Neural progenitor cell (in vitro differentiated cells): ENCODE measurements at places on chromosomes 4 and X.

GRCh38 chr4:134727696-134728095, 526.1 kb upstream of the PABPC4L start:
- H3K36me3 ChIP-seq: no peaks in the 10 kb centered on the region
- DNase-seq: peak; percentile 51
- H3K27me3 ChIP-seq: no peaks in the 10 kb centered on the region
- H3K4me3 ChIP-seq: no peak overlapping the region
- H3K27ac ChIP-seq: peak overlapping the region; percentile 59
- H3K4me1 ChIP-seq: peaks cover 24% of the 10 kb centered on the region

GRCh38 chr4:113919145-113919544, 60.3 kb downstream of the ARSJ start:
- no peaks in the 10 kb centered on the region for H3K4me1 ChIP-seq
- no peaks in the 10 kb centered on the region for H3K27me3 ChIP-seq
- no peak for DNase-seq
- no peak overlapping the region for H3K4me3 ChIP-seq
- H3K36me3 ChIP-seq: no peaks in the 10 kb centered on the region

DNA sequence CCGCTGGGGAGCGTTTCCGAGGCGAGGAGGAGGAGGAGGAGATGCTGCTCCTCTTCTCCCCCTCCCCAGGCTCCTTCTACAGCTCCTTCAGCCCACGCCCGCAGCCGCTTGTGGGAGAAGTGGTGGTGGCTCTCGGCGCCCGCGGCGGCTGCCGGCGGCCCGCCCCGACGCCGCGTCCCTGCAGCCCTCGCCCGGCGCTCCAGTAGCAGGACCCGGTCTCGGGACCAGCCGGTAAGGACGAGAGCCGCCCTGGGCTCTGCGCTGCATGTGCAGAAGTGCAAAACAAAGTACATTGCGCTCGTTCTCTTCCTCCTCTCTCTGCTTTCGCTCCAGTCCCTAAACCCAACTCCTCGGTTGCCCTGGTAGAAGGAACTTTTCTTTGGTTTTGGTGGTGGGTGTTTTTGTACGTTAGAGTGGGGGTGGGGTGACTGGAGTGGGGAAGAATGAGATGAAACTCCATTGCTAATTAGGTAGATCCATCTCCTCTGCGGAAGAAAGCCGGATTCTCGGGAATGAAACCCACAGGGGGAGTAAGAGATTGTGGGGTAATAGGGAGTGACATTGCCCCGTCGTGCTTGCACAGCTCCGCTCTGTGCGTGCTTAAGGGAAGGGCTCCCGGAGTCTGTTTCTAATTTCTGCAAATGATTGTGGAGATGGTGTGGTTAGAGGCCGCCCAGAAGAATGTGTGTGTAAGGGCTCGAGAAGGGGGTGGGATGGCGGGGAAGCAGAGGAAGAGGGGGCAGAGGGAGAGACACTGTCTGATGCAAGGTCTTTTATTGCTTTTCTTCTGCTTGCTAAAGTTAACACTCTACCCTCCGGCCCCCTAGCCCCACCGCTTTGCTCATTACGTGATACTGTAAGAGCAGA, 677 bp downstream of the PTPN13 start:
- peak overlapping the region; percentile 91 for H3K4me3 ChIP-seq
- H3K4me1 ChIP-seq: peaks cover 39% of the 10 kb centered on the region
- H3K36me3 ChIP-seq: no peaks in the 10 kb centered on the region
- DNase-seq: peak; percentile 78
- no peaks in the 10 kb centered on the region for H3K27me3 ChIP-seq

DNA sequence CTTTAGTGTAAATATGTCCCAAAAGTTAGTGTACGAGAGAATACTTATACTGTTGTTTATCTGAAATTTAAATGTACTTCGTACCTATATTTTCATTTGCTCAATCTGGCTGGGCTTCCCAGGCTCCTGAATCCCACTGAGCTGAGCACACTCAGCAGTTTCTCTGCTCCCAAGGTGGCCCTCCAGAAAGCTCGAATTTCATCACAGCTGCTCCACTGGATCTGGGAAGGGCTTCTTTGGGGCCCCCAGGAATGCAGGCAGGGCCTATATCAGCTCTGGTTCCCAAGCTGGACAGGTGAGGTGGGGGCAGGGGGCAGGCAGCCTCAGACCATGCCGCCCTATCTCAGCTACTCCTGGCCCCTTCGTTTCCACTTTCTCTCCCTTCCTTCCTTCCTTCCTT, 1.5 kb upstream of the FATE1 start:
- no peak overlapping the region for H3K4me3 ChIP-seq
- no peak for DNase-seq
- H3K27me3 ChIP-seq: no peaks in the 10 kb centered on the region
- no peak overlapping the region for H3K27ac ChIP-seq
- no peaks in the 10 kb centered on the region for H3K4me1 ChIP-seq

DNA sequence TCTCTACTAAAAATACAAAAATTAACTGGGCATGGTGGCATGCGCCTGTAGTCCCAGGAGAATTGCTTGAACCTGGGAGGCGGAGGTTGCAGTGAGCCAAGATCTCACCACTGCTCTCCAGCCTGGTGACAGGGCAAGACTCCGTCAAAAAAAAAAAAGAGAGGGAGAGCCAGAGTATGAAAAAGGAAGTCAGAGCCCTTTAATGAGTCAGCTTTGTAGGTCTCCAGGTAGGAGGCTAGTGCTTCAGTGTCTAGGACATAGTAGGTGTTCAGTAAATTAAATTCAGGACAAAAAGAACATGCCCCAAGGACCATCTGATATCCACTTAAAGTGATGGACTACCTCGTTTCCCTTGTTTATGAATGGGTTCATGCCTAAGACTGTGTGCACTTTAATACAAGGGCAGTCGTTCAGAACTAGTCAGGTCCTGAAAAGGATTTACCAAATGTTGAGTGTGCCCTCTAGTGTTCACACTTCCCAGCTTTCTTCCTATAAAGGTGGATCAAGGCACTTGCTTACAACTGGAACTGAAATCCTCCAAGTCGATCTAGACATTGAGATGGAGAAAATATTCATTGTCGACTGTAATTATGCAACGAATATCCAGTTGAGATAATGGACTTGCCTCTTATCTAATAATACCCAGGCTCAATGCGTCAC, 29.0 kb downstream of the F9 start:
- no peaks in the 10 kb centered on the region for H3K36me3 ChIP-seq
- no peaks in the 10 kb centered on the region for H3K4me1 ChIP-seq
- peak; percentile 75 for DNase-seq
- H3K4me3 ChIP-seq: no peak overlapping the region
- H3K27ac ChIP-seq: no peak overlapping the region
- H3K27me3 ChIP-seq: no peaks in the 10 kb centered on the region

DNA sequence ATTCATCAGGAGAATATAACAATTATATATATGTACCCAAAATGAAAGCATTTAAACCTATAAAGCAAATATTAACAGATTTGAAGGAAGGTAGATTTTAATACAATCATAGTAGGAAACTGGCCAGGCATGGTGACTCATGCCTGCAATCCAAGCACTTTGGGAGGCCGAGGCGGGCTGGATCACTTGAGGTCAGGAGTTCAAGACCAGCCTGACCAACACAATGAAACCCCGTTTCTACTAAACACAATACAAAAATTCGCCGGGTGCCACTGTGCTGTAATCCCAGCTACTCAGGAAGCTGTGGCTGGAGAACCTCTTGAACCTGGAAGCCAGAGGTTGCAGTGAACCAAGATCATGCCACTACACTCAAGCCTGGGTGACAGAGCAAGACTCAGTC, 118.3 kb downstream of the KCNIP4 start:
- no peaks in the 10 kb centered on the region for H3K27me3 ChIP-seq
- H3K27ac ChIP-seq: no peak overlapping the region
- no peaks in the 10 kb centered on the region for H3K36me3 ChIP-seq
- no peaks in the 10 kb centered on the region for H3K4me1 ChIP-seq

DNA sequence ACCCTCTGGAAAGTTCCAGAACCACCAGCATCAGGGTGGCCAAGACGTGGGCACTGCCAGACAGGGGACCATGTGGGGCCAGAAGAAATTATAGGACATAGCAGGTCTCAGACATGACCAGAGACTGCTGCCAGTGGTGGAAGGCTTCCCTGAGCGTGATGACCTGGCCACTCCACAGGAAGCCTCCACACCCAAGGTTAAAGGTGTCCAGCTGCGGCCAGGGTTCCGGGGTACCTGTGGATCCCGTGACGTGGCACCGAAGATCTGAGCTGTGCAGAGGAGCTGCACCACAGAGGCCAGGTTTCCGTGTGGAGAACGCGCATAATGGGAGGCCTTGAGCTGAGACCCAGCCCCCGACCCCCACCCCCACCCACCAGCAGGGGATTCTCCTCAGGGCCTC, 16.4 kb upstream of the CTBP1 start:
- no peaks in the 10 kb centered on the region for H3K4me1 ChIP-seq
- H3K27me3 ChIP-seq: no peaks in the 10 kb centered on the region
- H3K36me3 ChIP-seq: no peaks in the 10 kb centered on the region
- H3K4me3 ChIP-seq: no peak overlapping the region

DNA sequence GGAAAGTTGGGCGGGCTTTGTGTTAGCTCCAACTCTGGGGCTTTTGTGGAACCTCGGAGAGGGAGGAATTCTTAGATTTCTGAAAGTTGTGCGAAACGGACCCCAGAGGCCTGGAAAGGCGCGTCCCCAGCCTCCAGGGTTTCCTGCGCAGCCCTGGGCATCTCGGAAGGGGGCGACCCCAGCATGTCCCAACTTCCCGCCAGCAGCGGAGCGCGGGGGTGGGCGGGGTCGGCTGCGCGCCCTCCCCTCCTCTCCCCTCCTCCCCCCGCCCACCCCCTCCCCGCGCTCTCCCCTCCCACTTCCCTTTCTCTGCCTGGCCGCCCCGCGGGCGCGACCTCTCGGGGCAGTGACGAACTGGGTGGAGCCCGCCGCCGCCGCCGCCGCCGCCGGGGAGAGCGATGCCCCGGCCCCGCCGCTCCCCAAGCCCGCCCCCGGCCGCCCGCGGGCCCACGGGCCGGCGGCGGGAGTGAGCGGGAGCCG, 16.8 kb downstream of the PTTG2 start:
- no peaks in the 10 kb centered on the region for H3K36me3 ChIP-seq
- peak overlapping the region; percentile 73 for H3K4me3 ChIP-seq
- H3K27ac ChIP-seq: peak overlapping the region; percentile 95
- peak; percentile 94 for DNase-seq
- H3K27me3 ChIP-seq: no peaks in the 10 kb centered on the region

DNA sequence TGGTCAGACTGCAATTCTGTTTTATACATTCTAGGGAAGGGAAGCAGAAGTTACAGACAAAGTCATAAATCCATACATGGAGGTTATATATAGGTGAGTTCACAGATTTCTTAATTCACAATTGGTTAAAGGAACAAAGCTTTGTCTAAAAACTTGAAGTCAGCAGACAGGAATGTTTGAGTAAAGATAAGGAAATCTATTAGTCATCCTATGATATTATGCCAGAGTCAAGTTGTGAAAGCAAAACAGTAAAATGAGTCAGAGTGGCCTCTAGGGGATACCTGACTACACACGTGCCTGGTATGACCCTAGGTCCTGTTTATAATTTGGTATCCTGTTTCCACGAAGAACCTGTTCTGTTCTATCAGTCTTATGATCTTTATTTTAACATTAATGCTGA, 31.5 kb downstream of the ACTRT1 start:
- H3K4me1 ChIP-seq: no peaks in the 10 kb centered on the region
- DNase-seq: no peak
- peaks cover 3% of the 10 kb centered on the region for H3K36me3 ChIP-seq
- no peaks in the 10 kb centered on the region for H3K27me3 ChIP-seq
- H3K4me3 ChIP-seq: no peak overlapping the region

GRCh38 chr4:100969925-100970324, 377.4 kb downstream of the PPP3CA start:
- DNase-seq: no peak
- no peaks in the 10 kb centered on the region for H3K27me3 ChIP-seq
- no peak overlapping the region for H3K4me3 ChIP-seq
- H3K36me3 ChIP-seq: no peaks in the 10 kb centered on the region

- H3K4me3 ChIP-seq: peak overlapping the region; percentile 82
- H3K27ac ChIP-seq: no peak overlapping the region
- no peaks in the 10 kb centered on the region for H3K36me3 ChIP-seq
- peaks cover 35% of the 10 kb centered on the region for H3K27me3 ChIP-seq
These were observed 722 bp downstream of the SLC10A7 start for GRCh38 chr4:146520896-146521540.

- peaks cover 19% of the 10 kb centered on the region for H3K4me1 ChIP-seq
- H3K4me3 ChIP-seq: no peak overlapping the region
- H3K36me3 ChIP-seq: no peaks in the 10 kb centered on the region
- peak; percentile 26 for DNase-seq
- H3K27me3 ChIP-seq: no peaks in the 10 kb centered on the region
These were observed 132.6 kb downstream of the FHIP1A start for GRCh38 chr4:151541389-151542071.

DNA sequence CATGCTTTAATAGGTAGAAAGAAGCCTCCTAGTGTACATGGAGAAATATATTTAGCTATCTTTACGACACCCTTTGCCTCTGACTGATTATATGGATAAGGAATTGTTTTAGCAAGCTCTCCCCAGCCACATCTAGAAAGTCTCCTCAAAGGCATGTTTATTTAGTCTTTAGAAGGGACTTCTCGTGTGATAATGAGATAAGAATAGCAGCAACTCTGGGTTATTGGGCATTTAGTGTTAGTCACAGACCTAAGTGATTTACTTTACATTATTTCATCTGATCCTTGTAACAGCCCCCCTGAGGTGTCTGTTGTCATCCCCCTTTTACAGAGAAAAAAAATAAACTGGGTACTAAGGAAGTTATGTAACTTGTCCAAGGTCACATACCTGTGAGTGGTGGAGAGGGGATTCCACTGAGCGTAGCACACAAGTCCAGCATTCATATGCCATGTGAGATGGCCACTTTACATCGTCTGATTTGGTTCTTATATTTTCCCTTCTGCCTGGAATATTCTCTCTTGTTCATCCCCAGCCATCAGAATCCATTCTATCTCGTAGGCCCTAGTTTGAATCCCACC, 77.7 kb downstream of the TSPAN7 start:
- no peaks in the 10 kb centered on the region for H3K4me1 ChIP-seq
- no peaks in the 10 kb centered on the region for H3K36me3 ChIP-seq
- DNase-seq: no peak
- H3K27ac ChIP-seq: no peak overlapping the region
- H3K4me3 ChIP-seq: no peak overlapping the region
- no peaks in the 10 kb centered on the region for H3K27me3 ChIP-seq

DNA sequence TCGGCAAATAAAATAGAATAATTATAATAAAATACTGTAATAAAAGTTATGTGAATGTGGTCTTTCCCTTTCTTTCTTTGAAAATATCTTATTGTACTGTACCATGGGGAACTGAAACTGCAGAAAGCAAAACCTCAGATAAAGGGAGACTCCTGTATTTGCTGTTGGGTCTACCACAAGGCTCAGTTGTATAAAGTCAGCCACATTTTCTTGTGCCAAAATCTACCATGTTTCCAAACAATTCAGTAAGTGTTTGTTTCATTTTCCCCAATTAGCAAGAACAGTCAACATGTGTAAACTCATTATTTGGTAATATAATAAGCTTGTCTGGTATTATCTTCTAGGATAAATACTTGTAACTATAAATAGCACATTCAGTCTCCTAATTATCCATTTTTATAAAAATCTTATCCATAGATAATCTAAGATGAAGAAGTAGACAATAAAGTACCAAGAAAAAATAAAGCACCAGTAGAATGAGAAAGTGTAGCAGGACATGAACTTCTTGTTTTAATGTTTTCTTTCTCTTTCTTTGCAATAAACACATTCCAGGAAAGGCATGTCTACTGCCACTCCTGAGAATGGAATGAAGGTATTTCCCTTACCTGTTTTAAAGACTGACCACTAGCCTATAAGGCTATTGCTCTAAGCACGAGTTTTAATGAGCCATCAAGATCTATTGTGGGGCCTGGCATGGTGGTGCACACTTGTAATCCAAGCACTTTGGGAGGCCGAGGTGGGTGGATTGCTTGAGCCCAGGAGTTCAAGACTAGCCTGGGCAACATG, 15.0 kb upstream of the OTUD4 start:
- no peaks in the 10 kb centered on the region for H3K27me3 ChIP-seq
- H3K4me1 ChIP-seq: no peaks in the 10 kb centered on the region
- H3K36me3 ChIP-seq: no peaks in the 10 kb centered on the region
- H3K27ac ChIP-seq: no peak overlapping the region
- DNase-seq: no peak
